Dermis microvascular lymphatic vessel endothelial cell (primary cell): ENCODE measurements at places on chromosomes 7 and 10.

GRCh38 chr10:108005627-108006026, 841.1 kb upstream of the SORCS1 start:
- no peak for DNase-seq

GRCh38 chr10:107657851-107658250, 493.3 kb upstream of the SORCS1 start:
- no peak for DNase-seq

- peak; percentile 33 for DNase-seq
Observed at GRCh38 chr7:66921918-66922486, 977 bp downstream of the TMEM248 start.

- DNase-seq = no peak
Observed at GRCh38 chr10:123139165-123139520, 3.4 kb downstream of the HMX3 start.

- no peak for DNase-seq
Observed at GRCh38 chr10:124293616-124294449, 124.9 kb downstream of the OAT start.

DNA sequence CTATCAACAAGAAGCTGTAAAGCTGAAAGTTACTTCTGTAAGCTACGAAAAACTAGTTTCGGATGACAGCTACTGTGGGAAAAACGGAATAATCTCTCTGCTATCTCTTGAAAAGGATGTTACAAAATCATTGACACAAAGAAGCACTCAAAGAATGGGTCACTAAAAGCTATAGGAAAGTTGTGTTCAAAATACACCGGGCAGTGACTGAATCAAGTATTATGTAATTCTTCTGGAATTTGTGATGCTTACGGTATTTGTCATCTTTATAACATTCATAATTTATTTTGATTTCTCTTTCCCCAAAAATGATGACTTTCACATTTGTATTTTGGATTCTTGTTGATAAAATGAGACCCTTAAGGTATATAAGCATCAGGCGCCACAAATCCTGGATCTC, 112.1 kb upstream of the KLF6 start:
- DNase-seq = peak; percentile 94

GRCh38 chr7:148959726-148960125, 68.6 kb downstream of the PDIA4 start:
- no peak for DNase-seq

- peak; percentile 24 for DNase-seq
Observed at GRCh38 chr7:129780257-129780973, 168.9 kb downstream of the NRF1 start.

GRCh38 chr7:24073651-24074420, 210.2 kb upstream of the NPY start:
- no peak for DNase-seq

DNA sequence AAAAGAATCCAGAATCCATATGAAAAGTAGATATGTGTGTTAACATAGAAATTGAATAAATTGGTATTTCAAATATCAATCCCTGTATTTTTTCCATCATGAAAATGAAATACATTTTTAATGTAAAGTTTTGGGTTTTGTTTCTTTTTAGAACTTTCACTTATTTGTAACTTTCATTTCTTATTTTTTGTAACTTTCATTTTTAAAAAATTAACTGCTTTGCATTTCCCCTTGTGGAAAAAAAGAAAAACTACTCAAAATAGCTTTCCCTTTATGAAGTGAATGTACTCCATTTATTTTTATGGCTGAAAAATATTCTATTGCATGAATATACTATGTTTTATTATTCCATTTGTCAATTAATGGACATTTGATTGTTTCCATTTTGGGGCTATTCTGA, 75.6 kb upstream of the SMNDC1 start:
- DNase-seq = no peak

GRCh38 chr10:88442716-88443115, 140.4 kb downstream of the RNLS start:
- no peak for DNase-seq

DNA sequence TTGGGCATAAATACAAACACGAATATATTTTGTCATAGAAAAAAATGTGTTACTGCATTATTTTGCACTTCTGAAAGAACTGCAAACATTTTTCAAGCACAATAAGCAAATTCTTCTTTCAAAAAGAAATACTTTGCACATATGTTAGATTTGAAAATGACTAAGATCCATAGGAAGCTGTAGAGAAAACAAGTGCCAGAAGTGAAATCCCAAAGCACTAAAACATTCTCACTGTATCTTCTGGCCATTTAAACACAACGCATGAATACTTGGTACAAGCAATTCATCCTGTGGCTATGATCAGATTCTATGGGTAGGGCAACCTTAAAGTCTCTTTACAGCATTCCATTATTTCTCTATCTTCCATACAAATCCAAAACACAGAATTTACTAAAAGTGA, 225.4 kb upstream of the IMMP2L start:
- DNase-seq = no peak

- no peak for DNase-seq
Observed at GRCh38 chr7:17305387-17306171, 7.1 kb downstream of the AHR start.

GRCh38 chr7:150830937-150831336, 21.4 kb upstream of the AOC1 start:
- no peak for DNase-seq

DNA sequence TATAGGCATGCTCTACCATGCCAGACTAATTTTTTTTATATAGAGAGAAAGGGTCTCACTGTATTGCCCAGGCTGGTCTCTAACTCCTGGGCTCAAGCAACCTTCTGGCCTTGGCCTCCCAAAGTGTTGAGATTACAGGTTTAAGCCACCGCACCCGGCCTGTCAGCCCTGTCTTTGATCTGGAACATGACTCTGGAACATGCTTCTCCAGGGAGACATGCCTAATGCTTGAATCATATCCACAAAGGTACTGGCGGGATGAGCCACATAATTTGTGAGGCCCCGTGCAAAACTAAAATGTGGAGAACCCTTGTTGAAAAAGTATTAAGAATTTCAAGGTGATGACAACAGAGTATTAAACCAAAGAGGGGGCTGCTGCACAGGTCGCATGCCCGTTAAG, 282.8 kb downstream of the ARHGAP12 start:
- no peak for DNase-seq

GRCh38 chr10:54983255-54983654, 182.2 kb upstream of the PCDH15 start:
- no peak for DNase-seq

- no peak for DNase-seq
Observed at GRCh38 chr7:27243340-27244163, 950 bp downstream of the EVX1 start.

- DNase-seq = peak; percentile 80
Observed at GRCh38 chr10:4663162-4663992, 162.6 kb upstream of the AKR1E2 start.

- no peak for DNase-seq
Observed at GRCh38 chr7:91079487-91079886, 184.7 kb upstream of the FZD1 start.
